ENCODE measurements at places on chromosomes 7 and 10.

- no peak for DNase-seq
Observed at GRCh38 chr10:30728766-30729165, 99.2 kb upstream of the LYZL2 start.

GRCh38 chr7:101792051-101792681 is 25.3 kb upstream of the CUX1 start:
- DNase-seq: no peak

DNA sequence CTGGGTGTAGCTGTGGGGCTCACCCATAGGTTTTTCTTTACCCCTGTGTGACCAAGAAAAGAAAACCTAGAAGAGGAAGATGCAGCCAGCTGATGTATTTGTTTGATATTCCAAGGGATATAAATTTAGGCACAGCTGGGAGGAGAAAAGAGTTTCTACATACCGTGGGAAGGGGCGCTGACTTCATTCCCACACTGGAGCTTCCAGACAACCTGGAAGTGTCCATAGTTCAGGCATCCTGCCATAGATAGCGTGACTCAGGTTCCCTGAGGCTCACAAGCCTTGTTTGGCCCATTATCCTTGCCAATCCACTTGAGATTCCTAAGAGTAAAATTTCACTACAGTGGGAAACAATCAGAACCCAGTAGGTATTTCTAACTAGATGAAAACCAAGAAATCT is 371.7 kb upstream of the NRP1 start:
- no peak for DNase-seq

DNA sequence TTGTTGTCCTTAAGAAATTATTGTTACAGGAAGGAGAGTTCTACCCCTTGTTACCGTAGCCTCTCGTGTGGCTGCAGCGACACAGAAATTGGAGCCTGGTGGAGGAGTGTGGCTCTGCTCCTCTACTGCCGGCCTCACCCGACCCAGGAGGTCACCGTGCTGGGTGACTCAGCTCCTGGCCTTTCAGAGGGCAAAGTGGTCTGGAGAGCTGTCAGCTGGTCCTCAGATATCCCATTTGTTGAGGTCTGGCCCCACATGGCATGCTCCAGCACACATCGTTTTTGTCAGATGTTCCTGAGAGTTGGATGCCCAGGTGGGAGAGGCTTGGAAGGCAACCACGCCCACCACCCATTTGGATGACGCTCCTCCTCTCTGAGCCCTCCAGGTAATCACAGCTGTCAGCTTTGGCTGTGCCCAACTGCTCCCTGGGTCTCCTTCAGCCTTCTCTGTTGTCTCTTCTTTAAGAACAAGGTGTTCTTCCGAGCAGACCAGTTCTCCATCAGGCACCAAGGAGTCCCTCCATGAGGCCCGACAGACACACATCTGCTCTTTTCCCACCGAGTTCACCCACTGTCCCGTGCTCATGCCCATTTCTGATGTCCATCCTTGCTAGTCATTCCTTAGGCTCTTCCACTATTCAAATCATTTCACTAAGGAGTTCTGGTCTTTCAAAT is 80.3 kb downstream of the RAMP3 start:
- DNase-seq: no peak

- no peak for DNase-seq
Observed at GRCh38 chr7:99000904-99001465, 122.7 kb downstream of the TRRAP start.

DNA sequence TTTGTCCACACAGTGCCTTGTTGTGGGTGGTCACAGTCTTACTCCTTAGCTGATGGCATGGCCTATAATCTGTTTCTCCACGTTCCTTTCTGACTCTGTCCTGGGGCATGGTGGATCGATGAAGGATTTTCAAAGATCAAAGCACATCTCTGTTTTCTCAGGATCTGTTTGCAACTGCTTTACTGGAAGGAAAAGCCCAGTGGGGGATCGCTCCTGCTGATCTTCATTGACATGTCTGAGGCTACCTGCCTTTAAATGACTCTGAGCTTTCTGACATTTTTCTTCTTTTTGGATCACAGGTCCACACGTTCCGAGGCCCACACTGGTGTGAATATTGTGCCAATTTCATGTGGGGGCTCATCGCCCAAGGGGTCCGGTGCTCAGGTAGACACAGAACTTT is 68.0 kb upstream of the PRR15 start:
- no peak for DNase-seq

Measured in suppressor macrophage treated with lipopolysaccharide for 4 hours (primary cell).